ENCODE measurements at places on chromosomes 11 and 22.

DNA sequence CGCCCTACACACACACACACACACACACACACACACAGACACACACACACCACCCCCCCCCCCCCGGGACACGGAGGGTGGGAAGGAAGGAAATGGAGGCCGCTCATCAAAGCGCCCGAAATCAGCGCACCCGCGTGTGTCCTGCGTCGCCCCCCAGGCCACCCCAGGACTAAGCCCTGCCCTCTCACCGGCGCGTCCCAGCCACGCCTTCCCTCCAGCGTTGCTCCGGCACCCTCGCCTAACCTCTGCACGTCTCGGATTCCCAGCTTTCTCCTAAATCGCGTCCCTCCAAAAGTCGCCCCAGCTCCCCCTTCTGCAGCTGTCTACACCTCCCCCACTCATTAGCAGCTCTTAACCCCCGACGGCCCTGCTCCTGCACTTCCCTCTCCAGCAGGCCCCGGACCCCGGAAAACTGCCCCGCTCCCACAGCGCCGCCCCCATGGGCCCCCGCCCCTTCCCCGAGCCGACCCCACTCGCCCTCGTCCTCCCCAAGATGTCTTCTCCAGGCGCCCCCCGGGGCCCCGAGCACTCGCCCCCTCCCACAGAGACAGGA, 557 bp downstream of the PACSIN2 start:
- peak overlapping the region; percentile 97 for H3K4me3 ChIP-seq
- DNase-seq: no peak
- H3K27me3 ChIP-seq: no peaks in the 10 kb centered on the region
- no peaks in the 10 kb centered on the region for H3K36me3 ChIP-seq
- peak overlapping the region; percentile 68 for H3K27ac ChIP-seq
- H3K4me1 ChIP-seq: no peaks in the 10 kb centered on the region

- H3K36me3 ChIP-seq: no peaks in the 10 kb centered on the region
- H3K27me3 ChIP-seq: no peaks in the 10 kb centered on the region
- no peak for DNase-seq
These were observed 108.6 kb downstream of the LARGE1 start for GRCh38 chr22:33811686-33812085.

DNA sequence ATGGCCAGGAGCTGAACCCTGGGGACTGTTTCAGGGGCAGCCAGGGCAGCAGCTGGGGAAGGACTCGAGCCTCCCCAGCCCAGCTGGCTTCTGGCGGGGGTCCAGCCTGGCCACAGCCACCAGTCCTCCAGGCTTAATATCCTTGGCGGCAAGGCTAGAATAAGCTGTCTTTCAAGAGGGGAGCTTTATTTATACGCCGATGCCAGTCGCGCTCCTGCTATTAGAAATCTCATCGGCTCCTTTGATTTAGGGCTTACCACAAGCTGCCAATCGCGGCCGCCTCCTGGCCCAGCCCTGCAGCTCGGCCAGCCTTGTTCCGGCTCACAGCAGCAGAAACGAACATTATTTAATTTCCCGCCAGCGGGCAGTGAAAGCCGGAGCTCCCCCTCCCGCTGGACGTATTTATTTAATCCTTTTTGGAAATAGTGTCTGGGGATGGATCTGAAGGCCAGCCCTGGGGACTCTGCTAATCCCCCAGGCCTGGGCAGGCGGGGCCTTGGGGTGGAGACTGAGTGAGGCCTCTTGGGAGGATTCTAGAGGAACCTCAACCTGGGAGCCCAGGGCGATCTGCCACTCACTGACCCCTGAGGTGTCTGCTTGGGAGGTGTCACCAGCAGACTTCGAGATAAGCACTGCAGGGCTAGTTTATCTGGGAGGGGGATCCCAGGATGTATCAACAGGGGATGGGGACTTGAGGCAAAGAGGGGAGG, 363.1 kb downstream of the MN1 start:
- H3K36me3 ChIP-seq: no peaks in the 10 kb centered on the region
- H3K27ac ChIP-seq: no peak overlapping the region
- H3K27me3 ChIP-seq: no peaks in the 10 kb centered on the region
- no peak overlapping the region for H3K4me3 ChIP-seq
- DNase-seq: no peak

DNA sequence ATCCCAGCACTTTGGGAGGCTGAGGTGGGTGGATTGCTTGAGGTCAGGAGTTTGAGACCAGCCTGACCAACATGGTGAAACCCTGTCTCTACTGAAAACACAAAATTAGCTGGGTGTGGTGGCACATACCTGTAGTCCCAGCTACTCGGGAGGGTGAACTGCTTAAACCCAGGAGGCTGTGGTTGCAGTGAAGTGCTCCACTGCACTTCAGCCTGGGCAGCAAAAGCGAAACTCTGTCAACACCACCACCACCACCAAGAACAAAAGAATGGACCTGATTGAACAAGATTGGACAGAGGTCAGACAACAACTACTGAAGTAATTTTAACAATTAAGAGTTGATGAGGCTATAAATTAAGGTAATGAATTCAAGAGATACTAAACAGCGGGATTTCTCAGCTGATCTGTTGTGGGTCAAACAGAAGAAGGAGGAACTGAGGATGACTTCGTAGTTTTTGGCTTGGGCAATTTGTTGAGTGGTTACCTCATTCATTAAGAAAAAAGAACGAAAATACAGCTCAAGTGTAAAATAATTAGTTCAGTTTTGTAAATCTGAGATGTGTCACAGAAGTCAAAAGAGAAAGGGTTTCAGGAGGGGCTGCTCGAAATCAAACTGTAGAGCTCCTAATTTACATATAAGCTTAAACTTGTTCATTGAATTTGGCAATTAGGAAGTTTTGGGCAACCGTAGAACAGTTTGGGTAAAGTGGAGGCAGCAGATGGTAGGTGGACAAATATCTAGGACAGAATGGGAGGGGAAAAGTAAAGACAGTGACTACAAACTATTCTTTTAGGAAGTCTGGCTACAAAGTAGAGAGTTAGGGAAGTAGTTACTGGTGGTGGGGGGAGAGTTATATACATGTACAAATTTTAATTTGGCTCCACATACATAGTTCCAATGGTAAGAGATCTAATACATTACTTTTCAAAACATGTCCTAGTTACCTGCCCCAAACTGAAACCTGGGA, 4.5 kb downstream of the IL18 start:
- H3K27ac ChIP-seq: no peak overlapping the region
- no peaks in the 10 kb centered on the region for H3K27me3 ChIP-seq
- H3K4me3 ChIP-seq: no peak overlapping the region
- H3K36me3 ChIP-seq: no peaks in the 10 kb centered on the region

DNA sequence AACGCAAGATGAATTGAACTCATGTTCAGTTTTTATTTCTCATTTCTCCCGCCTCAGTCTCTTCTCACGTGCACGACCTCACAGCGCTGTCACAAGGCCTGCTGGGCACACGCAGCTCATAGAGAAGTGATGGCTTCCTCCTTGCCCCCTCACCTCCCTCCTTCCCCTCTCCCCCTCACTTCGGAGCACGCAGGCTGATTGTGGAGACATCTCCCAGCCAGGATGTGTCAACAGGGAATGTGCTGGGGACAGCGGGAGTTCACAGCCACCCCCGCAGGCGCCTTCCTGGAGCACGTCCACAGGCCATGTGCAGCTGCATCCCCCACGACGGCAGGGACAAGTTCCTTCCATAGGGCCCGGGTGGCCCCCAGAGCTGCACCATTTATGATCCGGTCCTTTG, 29.1 kb upstream of the KRTAP5-6 start:
- DNase-seq: no peak
- no peak overlapping the region for H3K4me3 ChIP-seq
- H3K36me3 ChIP-seq: no peaks in the 10 kb centered on the region
- H3K27ac ChIP-seq: no peak overlapping the region
- no peaks in the 10 kb centered on the region for H3K27me3 ChIP-seq
- no peaks in the 10 kb centered on the region for H3K4me1 ChIP-seq

GRCh38 chr11:131792243-131792642, 421.8 kb downstream of the NTM start:
- H3K4me1 ChIP-seq: no peaks in the 10 kb centered on the region
- H3K27ac ChIP-seq: no peak overlapping the region
- H3K27me3 ChIP-seq: peaks cover 3% of the 10 kb centered on the region
- DNase-seq: no peak

DNA sequence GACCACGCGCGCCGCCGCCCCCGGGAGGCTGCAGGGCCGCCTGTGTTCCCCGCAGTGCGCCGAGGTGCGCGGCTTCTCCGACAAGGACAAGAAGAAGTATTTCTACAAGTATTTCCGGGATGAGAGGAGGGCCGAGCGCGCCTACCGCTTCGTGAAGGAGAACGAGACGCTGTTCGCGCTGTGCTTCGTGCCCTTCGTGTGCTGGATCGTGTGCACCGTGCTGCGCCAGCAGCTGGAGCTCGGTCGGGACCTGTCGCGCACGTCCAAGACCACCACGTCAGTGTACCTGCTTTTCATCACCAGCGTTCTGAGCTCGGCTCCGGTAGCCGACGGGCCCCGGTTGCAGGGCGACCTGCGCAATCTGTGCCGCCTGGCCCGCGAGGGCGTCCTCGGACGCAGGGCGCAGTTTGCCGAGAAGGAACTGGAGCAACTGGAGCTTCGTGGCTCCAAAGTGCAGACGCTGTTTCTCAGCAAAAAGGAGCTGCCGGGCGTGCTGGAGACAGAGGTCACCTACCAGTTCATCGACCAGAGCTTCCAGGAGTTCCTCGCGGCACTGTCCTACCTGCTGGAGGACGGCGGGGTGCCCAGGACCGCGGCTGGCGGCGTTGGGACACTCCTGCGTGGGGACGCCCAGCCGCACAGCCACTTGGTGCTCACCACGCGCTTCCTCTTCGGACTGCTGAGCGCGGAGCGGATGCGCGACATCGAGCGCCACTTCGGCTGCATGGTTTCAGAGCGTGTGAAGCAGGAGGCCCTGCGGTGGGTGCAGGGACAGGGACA, 2.7 kb downstream of the NLRP6 start:
- H3K27me3 ChIP-seq: peaks cover 15% of the 10 kb centered on the region
- no peak for DNase-seq
- H3K4me3 ChIP-seq: no peak overlapping the region

DNA sequence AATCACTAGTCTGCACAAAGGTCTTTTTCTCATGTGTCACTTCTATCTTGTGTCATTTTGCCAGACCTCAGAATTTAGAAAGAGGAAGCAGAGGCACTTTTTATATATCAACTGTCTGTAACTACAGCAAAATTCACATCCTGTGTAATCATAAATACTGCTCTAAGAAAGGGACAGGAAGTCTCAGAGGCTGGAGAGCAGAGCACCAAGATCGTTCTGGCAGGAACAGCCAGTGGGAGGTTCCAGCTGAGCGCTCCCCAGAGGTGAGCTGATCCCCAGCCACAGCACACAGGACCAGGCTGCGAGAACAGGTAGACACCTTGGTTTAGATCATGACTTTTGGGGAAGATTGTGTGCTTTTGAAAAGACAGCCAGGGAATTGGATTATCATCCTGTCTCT, at the start of gene MS4A7:
Gene MS4A7, plus strand, starts transcription at position 179 of the 400 bp plus-strand sequence. CDS start 4,610 bp downstream, outside the sequence.
- DNase-seq: peak; percentile 93
- H3K4me1 ChIP-seq: peaks cover 17% of the 10 kb centered on the region
- peak within 1 kb of the TSS; percentile 45 for H3K4me3 ChIP-seq
- H3K27ac ChIP-seq: peak within 1 kb of the TSS; percentile 79
- H3K36me3 ChIP-seq: no peaks in the 10 kb centered on the region

DNA sequence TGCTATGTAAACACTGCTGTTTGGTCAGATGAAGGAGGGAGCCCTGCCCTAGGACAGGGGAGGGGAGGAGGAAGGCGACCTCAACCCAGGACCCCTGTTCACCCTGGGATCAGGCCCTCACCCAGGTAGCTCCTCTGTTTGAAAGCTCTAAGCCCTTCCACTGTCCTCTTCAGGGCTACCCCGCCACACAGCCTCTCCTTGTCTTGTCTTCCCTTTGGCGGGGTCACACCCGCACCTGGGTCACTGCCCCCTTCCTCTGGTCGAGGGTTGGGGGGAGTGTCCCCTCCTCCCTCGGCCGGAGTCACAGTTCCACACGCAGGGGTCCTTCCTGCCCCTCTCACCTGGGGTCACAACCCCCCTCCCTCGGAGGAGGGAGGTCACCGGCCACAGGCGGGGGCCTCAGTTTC, 463 bp upstream of the PTPMT1 start:
- H3K36me3 ChIP-seq: no peaks in the 10 kb centered on the region
- H3K4me1 ChIP-seq: no peaks in the 10 kb centered on the region
- DNase-seq: no peak
- H3K27ac ChIP-seq: peak overlapping the region; percentile 58

GRCh38 chr11:2507212-2507901, 62.5 kb downstream of the KCNQ1 start:
- no peaks in the 10 kb centered on the region for H3K36me3 ChIP-seq
- no peaks in the 10 kb centered on the region for H3K4me1 ChIP-seq

GRCh38 chr11:36635066-36635862, 37.2 kb upstream of the RAG2 start:
- DNase-seq: no peak
- H3K27me3 ChIP-seq: no peaks in the 10 kb centered on the region
- no peaks in the 10 kb centered on the region for H3K36me3 ChIP-seq
- H3K4me3 ChIP-seq: no peak overlapping the region
- H3K27ac ChIP-seq: no peak overlapping the region

DNA sequence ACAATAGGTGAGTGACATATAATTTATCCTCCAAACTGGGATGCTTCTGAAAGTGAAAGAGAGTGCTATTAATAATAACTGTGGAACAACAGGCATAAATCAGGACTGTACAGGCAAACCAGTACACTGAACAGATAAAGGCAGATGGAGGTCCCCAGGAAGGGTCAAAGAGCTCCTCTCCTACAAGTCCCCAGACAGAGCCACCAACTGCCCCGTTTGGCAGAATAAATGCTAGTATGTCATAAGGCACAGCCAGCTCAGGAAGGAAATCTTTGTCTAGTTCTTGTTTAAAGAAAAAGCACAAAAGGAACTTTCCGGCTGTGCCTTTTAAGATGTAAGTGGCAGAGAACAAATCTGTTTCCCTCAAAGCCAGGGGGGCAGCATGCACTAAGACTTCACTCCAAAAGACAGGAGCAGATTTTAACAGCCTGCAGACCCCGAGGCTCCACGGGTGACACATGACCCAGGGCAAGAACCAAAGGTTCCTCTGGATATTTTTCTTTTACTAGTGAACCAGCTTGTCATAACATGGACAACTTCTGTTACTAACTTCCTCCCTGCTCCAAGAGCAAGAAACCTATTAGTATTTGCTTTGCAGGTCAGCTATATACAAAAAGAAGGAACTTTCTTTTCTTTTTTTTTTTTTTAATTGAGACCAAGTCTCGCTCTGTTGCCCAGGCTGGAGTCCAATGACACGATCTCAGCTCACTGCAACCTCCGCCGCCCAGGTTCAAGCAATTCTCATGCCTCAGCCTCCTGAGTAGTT, 50.2 kb downstream of the MYH9 start:
- DNase-seq: no peak
- no peaks in the 10 kb centered on the region for H3K27me3 ChIP-seq
- no peak overlapping the region for H3K27ac ChIP-seq
- no peak overlapping the region for H3K4me3 ChIP-seq
- peaks cover 48% of the 10 kb centered on the region for H3K36me3 ChIP-seq
